ENCODE measurements at places on chromosomes 11 and 22.

- DNase-seq: peak; percentile 57
These were observed 11.4 kb upstream of the BARX2 start for GRCh38 chr11:129364143-129364654.

DNA sequence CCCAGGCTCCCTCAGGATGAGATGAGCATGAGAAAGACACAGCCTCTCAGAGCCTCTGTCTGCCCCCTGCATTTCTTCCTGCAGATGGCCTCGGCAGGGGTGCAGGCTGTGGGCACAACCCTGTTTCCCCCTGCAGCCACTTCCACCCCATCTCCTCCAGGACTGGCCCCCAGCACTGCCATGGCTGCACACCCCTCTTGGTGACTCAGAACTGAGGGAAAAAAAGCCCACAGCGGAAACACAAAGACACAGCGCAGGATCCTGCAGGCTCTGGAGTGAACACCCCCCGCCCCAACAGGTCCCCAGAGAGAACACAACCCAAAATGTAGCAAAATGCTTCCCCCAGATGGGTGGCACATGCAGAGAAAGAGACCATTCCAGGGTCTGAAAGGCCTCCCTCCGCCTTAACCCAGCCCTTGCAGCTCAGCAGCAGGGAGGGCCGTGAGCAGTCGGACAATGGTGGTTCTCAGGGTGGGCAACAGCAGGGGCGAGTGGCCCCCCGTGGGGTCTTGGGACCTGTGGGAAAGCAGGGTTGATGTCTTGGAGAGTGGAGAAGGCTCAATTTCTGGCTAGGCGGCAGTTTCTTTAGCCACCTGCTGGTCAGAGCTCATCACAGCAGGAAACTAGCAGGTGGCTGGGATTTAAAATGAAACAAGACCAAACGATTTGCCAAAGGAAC lies 8.0 kb downstream of the TUBGCP6 start:
- DNase-seq: no peak

- DNase-seq: no peak
These were observed 4.7 kb upstream of the KDELR3 start for GRCh38 chr22:38462960-38463784.

DNA sequence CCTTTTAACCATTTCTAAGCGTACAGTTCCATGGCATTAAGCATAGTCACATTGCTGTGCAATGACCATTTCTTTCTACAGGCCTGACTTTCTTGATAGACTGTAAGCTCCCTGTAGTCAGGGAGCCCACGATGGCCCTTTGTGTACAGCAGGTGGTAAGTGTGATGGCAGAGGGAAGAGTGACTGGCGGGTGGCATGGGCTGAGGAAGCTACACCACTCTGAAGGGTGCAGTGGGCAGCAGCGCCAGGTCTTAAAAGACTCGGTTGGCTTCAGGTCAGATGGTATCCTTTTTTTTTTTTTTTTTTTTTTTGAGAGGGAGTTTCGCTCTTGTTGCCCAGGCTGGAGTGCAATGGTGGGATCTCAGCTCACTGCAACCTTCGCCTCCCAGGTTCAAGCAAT lies 1.6 kb downstream of the PPM1F start:
- DNase-seq: no peak

DNA sequence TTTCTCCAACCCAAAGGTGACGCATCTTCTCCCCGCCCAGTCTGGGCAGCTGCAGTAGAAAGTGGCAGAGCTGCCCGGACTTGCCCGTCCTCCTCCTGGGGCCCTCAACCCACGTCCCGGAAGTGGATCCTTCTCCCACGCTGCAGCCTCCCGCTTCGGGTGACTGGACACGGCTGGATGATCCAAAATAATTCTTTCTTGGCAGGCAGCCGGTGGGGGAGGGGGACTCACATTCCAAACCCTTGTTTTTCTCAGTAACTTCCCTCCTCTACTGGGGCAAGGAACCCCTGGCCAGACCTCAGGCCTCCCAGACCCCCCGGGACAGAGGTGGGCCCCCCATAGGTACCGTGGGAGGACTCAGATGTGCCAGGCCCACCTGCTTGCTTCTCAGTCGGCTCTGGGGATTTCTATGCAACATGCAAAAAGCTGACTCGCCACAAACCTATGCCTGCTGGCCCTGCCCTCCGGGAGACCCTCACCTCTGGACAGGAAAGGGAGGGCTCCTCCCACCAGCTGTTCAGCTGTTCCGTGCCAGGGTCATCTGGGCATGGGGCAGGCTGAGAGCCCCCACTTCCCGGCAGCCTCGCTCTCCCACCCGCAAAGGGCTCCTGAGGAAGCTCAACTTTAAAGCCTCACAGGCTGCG lies 1.4 kb downstream of the PLXNB2 start:
- DNase-seq: no peak

GRCh38 chr11:114042234-114042633 lies 17.3 kb upstream of the ZBTB16 start:
- DNase-seq: no peak

GRCh38 chr11:31817621-31818424 lies 6.7 kb upstream of the PAX6 start:
- no peak for DNase-seq

DNA sequence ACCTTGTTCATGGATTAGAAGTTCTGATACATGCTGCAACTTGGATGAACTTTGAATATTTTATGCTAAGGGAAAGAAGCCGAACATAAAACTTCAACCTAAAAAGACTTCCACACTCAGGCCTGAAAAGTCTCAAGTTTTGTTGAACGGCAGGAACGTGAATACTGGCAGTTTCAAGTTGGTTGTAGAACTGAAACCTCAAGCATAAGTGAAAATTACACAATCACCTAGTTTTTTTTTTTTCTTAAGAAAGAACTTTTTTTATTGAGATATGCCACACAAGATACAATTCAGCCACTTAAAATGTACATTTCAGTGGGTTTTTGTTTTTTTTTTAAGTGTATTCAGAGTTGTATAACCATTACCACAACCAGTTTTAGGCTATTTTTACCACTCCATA lies 50.8 kb upstream of the ADORA2A start:
- no peak for DNase-seq

- no peak for DNase-seq
These were observed 47.1 kb downstream of the ADM start for GRCh38 chr11:10351765-10352641.

- no peak for DNase-seq
These were observed 3.1 kb upstream of the IL10RA start for GRCh38 chr11:117983163-117983475.

- no peak for DNase-seq
These were observed 20.8 kb downstream of the KCNA4 start for GRCh38 chr11:29996016-29996415.

DNA sequence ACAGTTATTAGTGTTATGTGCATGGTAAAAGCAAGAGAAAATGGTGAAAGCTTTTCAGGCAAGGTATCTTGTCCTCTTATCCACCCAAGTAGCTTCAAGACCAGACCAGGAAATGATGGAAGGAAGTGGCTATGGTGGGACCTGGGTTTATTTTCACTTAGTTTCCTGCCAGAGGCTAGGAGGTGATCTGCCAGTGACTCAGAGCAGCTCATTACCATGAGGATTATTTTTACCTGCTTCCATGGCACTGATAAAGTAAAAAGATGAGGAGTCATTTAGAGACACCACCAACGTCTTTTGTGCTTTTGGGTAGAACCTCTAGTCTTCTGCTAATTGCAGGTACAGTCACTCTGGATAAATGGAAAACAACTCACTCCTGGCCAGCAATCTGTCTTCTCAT lies 339.9 kb upstream of the KIRREL3 start:
- no peak for DNase-seq

GRCh38 chr11:16167706-16168487 lies 188.4 kb downstream of the SOX6 start:
- DNase-seq: no peak

- no peak for DNase-seq
These were observed 142.4 kb downstream of the RCN1 start for GRCh38 chr11:32233276-32233675.

DNA sequence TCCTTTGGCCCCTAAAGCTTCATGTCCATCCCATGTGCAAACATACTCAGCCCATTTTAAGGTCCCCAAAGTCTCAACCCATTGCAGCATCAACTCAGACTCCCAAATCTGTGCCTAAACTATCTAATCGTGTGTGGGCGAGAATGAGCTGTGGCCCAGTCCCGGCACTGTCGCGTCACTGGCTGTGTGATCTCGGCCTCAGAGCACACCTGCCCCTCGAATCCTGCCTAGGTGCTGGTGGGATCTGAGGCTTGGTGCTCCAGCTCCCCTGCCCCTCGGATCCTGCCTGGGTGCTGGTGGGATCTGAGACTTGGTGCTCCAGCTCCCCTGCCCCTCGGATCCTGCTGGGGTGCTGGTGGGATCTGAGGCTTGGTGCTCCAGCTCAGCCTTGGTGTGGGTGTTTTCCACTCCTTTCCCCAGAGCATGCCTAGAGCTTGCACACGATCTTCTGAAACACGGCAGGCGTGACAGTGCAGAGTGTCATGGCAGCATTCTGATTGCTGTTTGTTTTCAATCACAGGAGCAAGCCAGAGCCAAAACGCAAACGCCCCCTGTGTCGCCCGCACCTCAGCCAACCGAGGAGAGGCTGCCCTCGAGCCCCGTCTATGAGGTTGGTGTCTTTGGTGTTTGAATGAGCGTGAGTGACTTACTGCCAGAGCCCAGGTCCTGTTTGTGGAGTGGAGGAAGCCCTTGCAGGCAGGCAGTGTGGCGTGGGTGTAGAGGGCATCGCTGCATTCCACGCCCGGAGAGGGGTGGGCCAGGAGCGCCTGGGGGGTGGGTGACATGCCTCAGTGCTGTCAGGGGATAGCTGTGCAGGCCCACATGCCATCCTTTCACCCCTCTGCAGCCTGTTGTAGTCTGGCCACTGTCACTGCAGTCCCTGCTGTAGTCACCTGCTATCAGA lies 32.6 kb downstream of the CTTN start:
- DNase-seq: no peak

DNA sequence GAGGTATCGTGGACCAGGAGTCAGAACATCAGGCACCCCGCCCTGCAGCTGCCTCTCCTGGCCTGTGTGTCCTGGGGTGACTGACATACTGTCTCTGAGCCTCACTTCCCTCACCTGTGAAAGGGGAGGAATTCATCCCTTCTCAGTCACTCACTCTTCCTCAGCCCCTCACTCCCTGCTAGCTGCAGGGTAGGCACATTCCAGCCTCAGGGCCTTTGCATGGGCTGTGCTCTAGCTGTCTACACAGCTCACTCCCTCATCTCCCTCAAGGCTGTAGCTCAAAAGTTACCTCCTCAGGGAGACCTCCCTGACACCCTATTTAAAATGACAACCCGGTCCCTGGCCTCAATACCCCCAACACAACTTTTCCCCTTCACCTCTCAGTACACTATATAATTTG lies 2.5 kb downstream of the TP53I11 start:
- no peak for DNase-seq

DNA sequence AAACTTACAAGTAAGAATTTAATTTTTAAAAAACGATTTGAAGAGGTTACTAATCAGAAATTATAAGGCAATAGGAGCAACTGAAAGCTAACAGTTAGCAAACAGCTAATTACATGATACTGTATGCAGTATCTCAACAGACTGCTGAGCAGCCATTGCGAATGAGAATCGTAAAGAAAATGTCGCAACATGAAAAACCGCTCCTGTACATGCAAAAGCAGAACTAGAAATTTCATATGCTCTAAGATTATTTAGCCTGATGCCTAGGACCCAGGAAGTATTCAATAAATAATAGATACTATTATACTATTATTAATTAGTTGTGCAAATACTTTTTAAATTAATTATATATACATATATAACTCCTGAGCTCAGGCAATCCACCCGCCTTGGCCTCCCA lies 48.7 kb upstream of the EP300 start:
- no peak for DNase-seq

DNA sequence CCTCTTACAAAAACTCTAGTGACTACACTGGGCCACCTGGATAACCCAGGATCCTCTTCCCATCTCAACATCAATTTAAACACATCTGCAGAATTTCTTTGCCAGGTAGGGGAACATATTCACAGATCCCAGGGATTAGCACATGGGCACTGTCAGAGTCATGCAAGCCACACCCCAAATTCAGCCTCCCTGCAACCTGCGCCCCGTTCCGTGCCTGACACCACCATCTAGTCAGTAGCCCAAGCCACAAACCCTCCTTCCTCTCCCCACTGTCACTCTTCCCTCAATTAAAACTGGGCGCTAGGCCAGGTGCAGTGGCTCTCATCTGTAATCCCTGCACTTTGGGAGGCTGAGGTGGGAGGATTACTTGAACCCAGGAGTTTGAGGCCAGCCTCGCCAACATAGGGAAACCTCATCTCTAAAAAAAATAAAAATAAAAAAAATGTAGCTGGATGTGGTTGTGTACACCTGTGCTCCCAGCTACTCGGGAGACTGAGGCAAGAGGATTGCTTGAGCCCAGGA lies 6.4 kb downstream of the FADD start:
- no peak for DNase-seq

GRCh38 chr11:77435972-77436371 lies 37.9 kb downstream of the PAK1 start:
- no peak for DNase-seq

DNA sequence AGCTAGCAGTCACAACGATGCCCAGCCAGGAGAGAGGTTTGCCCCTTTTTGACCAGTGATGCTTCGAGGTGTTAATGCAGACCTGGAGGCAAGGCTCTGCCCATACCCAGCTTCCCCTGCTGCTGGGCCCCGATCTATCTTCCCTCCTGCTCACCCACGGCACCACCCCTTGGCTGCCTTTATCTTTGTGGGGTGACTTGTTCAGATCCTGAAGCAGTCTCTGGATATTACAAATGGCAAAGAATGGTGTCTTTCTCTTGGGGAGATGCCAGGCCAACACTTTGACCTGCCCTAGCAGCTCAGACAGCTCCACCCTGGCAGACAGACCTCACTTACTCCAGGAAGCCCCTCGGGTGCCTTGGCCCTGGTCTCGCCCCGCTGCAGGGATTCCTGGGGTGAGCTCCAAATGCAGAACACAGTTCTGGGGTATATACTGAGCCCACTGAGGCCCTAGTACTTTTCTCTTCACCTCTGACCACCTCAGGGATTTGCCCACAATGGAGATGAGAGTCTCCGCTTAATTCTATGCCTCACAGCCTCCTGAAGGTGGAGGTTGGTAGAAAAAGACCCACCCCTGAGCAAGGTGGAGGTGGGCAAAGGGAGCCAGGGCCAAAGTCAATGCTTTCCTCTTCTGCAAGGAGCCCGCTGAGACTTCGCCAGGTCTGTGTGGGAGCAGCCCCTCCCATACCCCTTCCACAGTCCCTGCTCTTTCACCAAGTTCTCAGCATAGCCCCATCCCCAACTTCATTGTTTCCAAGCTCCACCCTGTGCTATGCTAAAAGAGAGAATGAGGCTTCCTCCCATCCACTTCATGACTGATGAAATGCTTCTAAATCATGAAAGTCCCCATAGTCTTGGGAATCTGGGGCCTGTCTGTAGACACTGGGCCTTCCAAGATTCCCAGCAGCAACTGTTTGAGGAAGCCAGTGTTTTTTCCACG lies 11.1 kb upstream of the ST3GAL4 start:
- no peak for DNase-seq

GRCh38 chr11:101812546-101812945 lies 102.3 kb upstream of the CEP126 start:
- no peak for DNase-seq

Data from naive B cell (primary cell).